ENCODE measurements at places on chromosomes 4 and X.

DNA sequence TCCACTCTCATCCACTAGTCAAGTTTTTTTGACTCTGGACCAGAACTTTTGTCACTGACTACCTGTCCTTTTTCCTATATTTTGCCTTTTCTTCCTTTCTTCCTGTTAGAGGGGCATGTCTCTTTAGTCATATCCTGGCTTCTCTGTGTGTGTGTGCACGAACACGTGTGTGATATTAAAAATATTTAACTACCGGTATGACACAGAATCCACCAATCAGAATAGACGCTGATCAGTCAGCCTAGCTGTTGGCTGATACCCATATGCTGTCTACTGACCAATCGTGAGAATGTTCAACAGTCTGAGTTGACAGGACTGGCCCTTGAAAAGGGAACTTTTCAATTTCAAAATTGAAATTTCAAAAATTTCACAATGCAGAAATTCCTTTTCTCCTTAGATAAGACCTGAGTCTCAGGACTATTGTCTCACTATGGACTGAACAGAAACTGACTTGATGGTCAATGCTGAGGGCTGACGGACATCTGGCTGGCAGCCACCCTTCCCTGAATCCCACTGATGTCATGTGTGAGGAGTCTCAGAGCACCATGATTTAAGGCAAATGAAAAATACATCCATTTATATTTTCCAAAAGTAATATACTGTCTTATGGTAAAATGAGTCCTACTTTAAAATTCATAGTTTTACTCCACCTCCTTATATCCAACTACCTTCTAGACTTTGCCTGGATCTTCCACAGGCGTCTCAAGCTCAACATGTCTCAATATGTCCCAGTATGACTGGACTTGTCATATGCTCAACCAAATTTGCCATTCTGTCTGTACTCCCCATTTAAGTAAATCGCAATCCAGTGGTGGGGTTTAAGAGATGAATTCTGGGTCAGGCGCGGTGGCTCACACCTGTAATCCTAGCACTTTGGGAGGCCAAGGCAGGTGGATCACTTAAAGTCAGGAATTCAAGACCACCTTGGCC lies 78.0 kb downstream of the CHRNA9 start:
- no peak for DNase-seq

GRCh38 chr4:153138736-153139135 lies 65.5 kb upstream of the TRIM2 start:
- no peak for DNase-seq

DNA sequence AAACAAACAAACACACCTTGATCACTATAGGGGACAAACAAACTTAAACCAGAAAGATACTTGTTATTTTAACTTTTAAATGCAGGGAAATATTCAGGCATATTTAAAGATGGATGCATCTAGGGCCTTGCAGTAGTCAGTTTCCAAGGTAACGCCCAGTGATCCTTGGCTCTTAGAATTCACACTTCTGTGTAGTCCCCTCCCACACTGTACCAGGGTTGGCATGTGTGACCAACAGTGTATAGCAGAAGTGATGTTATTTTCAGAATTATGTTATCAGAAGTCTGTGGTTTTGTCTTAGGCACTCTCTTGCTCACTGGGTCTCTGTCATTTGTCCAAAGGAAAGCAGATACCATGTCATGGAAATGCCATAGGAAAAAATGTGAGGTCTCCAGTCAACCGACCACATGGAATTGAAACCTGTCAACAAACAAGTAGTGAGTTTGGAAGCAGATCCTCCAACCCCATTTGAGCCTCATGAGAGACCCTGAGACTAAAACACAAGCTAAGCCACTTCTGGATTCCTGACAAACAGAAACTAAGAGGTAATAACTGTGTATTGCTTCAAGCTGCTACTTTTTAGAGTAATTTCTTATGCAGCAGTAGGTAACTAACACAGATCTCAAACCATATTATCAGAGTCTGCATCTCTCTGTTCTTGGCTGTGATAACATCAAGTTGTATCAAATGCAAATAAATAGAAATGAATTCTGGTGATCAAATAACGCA lies 670.3 kb downstream of the KCTD8 start:
- DNase-seq = no peak

DNA sequence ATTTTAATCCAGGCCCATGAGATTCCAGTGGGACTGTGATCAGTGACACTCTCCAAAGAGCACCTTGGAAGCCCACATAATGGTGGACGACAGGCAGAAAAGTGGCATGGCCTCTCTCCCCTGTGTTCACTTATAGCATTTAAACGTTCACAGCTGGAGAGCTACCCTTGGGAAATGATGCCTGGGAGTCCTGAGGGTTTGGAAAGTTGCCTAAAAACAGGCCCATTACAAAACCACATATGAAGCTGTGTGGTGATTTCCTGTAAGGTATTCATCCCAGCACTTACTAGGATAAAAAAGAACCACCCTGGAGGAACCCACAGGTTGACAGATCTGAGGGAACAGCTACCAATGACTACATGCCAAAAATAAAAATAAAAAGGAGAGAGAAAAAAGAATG lies 193.2 kb downstream of the RASL11B start:
- no peak for DNase-seq

DNA sequence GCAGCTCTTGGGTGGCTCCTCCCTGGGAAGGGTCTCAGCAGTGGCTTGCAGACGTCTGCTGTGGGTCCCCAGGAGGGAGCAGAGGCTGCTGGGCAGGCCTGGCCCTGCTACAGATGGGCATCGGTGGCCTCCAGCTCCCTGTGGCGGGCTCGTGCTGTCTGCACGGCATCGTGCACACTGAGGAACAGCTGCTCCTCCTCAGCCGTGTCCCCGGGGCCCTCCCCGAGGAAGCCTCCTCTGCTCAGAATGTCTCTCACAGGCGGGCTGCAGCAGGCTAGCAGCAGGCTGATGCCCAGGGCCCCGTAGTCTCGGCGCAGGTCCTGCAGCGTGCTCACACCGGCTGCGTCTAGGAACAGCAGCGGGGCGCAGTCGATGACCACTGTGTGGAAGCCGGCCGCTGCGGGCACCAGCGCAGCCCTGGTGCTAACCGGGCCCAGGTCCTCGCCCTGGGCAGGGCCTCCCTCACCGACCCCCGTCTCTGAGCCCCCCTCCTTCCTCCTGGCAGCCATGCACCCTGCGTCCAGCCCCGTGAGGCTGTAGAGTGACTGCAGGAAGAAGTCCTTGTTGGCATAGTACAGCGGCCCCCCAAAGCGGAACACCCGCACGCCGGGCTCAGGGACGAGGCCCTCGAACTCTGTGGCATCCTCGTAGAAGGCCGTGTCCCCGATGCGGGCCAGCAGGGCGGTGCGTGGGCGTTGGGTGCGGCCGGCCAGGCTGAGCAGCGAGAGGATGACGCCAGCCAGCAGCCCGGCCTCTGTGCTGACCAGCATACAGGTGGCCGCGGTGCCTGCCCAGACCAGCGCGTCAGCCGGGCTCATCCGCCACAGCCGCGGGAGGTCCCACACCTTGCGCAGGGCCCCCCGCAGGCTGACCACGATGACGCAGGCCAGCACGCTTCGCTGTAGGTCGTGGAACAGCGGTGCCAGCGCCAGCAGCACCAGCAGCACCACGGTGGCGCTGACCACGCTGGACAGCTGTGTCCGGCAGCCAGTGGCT lies 2.2 kb downstream of the IDUA start:
- DNase-seq = no peak

- no peak for DNase-seq
These were observed 57.9 kb downstream of the GPR101 start for GRCh38 chrX:136975684-136976470.

All from stimulated activated CD4-positive, alpha-beta T cell treated with anti-CD3 and anti-CD28 coated beads, TNF-alpha, amount 100 ng/mL, for 1 hour (primary cell).